ENCODE measurements at places on chromosomes 6 and 20. TPM values are rescaled to one million over a fixed set of nuclear protein-coding genes. Genes with fewer than 3 reads are reported as not detected.

Gene GSTA3
- total RNA-seq: not detected

Gene TUBB2A
- total RNA-seq: 88.7 TPM

Gene OR2H1
- not detected for total RNA-seq

Gene PI16
- total RNA-seq: not detected

Gene CPXM1
- not detected for total RNA-seq

Gene CFAP61
- total RNA-seq: 0.20 TPM

Gene PLCB4
- total RNA-seq: 23.2 TPM

Gene HNF4A
- total RNA-seq: 18.8 TPM

Gene SMLR1
- total RNA-seq: not detected

Gene MRAP2
- total RNA-seq: 1.8 TPM

Gene HSPA12B
- total RNA-seq: 0.43 TPM

Gene PSORS1C1
- total RNA-seq: 3.2 TPM

Gene LINC00237
- not detected for total RNA-seq

Gene GHRH
- not detected for total RNA-seq

Gene C20orf144
- total RNA-seq: 0.08 TPM

Gene SNAP25
- 17.8 TPM for total RNA-seq
